ENCODE measurements at places on chromosomes 16 and 17.

GRCh38 chr17:38330941-38331411 lies 12.8 kb downstream of the GPR179 start:
- no peak for DNase-seq

DNA sequence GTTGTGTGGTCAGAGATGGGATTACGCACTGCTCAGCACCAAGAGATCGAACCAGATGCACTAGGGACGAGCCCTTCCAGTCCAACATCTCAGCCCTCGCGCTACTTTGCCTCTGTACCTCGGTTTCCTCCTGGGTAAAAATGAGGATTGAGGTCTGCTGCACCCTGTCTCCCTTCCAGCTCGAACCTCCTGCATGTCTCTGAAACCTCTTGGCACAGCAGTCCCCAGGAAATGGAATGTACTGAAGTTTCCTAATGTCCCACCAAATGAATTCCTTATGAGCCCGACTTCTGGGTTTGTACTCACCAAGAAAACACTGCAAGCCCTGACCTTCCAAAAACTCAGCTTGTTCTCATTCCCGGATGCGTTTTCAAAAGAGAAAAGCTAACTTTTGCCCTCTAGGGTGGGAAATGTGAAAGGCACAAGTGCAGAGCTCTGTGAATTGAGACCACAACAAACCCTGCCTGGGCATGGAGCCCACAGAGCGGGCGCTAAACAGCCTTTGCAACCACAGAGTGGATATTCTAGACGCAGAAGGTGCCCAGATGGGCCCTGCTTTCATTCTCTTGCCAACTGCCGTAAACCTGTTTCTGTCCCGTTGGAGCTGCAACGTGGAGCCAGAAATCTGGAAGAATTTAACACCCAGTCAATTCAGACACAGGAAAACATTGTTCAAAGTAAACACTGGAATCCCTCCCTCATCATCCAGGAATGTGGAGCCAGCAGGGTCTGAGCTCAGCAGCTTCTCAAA lies 10.3 kb downstream of the CDRT4 start:
- no peak for DNase-seq

GRCh38 chr17:38719943-38720641 lies 10.0 kb upstream of the CISD3 start:
- DNase-seq: no peak

DNA sequence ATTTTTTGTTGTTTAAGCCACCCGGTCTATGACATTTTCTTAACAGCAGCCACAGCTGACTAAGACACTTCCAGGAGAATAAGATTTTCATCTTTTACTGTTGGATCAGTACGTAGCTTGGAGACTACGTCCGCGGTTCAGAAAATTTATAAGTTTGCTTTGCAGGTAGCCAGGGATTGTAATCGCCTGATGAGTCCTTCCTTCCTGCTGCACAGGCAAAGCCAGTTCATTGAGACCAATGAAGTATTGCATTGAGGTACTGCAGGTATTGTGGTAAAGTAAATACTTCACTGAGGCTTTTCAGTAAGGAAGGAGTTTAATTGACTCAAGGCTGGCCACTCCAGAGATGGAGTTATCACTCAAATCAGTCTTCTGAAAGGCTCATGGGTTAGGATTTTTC lies 269.4 kb upstream of the ELAC2 start:
- DNase-seq: no peak
